Foreskin keratinocyte (primary cell): ENCODE measurements at places on chromosomes 12 and 14. TPM values are rescaled to one million over a fixed set of nuclear protein-coding genes. Genes with fewer than 3 reads are reported as not detected.

The LGALS3 gene
- 141 and 152 TPM in 2 replicates for total RNA-seq

The ASIC1 gene
- total RNA-seq: 3.3 and 4.3 TPM in 2 replicates

The NRL gene
- total RNA-seq: 0.27 and 0.46 TPM in 2 replicates

The RPGRIP1 gene
- total RNA-seq: not detected in 2 replicates

The AVPR1A gene
- not detected in 2 replicates for total RNA-seq

The SLC25A47 gene
- not detected in 2 replicates for total RNA-seq

The SERPINA10 gene
- total RNA-seq: not detected in 2 replicates

The AMN gene
- 0.44 and 0.63 TPM in 2 replicates for total RNA-seq

The RNASE7 gene
- 10.5 and 17.1 TPM in 2 replicates for total RNA-seq

- DNase-seq: peak; percentile 33
These were observed 220.1 kb upstream of the EEA1 start for GRCh38 chr12:93149229-93149628.

- no peak for DNase-seq
These were observed 7.2 kb downstream of the MBD6 start for GRCh38 chr12:57529831-57530230.

DNA sequence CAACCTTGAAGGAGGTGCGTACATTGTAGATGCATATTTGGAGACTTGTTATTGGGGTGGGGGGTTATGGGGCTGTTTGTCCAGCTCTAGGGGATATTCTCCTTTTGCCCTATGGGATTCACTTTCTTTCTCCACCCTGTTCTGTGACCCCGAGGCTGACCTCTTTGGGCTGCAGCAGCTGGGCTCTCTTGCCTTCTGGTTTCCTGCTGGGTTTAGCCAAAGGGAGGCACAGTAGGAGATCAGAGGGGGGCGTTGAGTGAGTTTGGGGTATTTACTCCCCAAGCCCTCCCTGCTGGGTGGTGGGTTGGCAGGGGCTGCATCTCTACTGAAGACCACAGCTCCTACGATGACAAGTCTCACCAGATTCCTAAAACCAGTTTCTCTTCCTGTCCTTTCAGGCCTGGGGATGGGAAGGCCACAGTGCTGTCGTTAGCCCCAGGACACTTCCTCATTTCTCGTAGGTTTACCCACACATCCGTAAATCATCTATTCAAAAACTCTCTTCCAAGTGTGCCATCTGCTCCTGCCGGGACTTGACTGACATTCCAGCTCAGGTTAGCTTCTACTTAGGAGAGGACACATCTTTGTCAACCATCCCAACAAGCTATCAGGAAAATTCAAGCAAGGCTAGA lies 127.1 kb downstream of the TMEM30B start:
- DNase-seq: peak; percentile 55

DNA sequence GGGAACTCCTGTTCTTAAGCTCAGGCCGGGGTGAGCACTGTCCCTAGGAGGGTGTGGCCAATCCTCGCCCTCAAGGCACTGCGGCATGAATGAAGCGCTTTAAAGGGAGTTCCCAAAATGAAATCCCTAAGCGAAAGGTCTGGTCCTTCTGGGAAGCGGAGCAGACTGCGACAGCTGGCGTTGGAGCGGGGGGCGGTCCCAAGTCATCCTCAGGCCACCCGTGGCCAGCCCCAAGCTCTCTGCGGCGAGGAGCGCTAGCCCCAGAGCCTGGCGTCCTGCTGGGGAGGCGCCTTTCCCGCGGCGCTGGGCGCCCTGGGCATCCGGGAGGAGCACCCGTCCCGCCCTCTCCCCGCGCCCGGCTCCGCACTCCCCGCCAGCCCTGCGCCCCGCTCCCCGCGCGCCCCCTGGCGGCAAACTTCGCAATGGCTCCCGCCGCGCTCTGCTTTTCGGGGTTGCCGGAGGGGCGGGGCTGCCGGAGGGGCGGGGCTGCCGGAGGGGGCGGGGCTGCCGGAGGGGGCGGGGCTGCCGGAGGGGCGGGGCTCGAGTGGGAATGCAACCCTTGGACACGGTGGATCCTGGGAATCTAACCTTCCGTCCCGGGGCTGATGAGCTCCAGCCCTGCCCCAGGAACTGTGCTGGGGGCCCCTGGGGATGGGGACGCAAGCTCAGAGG lies 25.4 kb downstream of the ZBTB42 start:
- peak; percentile 68 for DNase-seq

DNA sequence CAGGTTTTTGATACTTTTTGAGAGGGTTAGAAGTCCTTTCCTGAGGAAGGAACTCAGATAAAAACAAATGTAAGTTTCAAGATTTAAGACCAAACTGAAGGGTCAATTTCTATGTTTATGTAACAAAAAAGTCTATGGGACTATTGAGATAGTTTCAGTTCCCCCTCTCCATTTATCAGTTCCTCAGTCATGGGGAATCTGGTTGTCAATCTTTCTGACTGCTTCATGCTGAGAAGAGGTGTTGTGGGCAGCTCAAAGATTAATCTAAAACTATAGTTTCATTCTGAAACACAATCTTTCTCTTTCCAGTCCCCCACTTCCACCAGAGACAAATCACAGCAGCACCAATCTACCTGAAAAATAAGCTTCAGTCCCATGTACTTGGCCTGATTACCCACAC lies 93.7 kb downstream of the KCNMB4 start:
- no peak for DNase-seq

DNA sequence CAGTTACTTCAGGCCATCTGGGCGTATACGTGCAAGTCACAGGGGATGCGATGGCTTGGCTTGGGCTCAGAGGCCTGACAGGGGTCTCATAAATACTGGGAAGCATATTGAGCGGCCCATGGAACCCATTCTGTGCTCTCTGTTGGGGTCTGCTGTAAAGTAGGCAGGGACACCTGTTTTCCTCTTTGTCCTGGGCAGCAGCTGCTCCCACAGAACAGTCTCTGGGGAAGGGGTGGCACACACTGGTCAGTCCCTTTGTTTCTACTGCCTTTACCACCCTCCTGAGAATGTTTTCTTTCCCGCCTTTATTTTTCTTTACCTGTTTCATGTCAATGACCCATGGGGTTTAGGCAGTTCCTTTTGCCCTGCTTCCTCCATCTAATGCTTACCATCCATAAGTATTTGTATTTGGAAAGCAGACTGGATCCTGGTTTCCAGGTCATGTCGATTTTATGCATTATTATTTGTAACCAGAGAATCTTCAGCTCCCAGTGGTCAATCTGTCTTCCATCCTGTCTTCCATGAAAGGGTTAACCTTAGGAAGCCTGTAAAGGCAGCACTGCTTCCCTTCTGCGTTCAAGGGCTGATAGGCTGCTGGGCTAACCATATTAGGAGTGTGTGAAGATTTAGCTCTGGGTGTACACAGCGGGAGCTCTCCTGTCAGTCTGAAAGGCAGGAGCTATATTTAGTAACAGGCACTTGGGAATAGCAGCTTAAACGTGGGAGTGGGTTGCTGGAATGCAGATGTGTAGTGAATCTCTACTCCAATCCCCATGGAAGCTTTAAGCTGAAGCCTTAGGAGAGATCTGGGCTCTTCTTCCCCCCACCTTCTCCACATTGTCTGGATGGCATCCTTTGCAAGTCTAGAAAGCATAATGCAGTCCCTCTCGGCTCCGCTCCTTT lies 124.0 kb downstream of the DYRK2 start:
- DNase-seq: no peak

GRCh38 chr12:85516667-85517325 lies 236.8 kb downstream of the ALX1 start:
- peak; percentile 21 for DNase-seq

GRCh38 chr12:23655884-23656283 lies 293.6 kb downstream of the SOX5 start:
- no peak for DNase-seq

GRCh38 chr12:53676656-53677015 lies 753 bp upstream of the ATP5MC2 start:
- no peak for DNase-seq

GRCh38 chr14:78164226-78164853 lies 5.8 kb upstream of the NRXN3 start:
- no peak for DNase-seq

DNA sequence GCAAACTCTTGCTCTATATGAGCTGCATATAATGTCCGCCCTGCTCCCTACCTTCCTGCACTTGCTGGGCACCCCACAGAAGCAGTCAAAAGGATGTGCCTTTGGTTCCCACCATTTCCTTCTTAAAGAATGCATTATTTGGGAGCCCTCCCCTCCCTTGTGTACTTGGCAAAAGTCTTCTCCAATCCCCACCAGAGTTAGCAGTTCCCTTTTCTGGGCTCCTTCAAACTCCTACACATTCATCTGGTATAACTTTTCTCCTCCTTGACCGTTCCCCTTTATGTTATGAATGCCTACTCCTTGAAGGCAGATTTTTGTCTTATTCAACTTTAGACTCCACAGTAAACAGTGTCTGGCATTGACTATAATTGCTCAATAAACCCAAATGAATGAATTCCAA lies 27.8 kb downstream of the AREL1 start:
- DNase-seq: no peak

DNA sequence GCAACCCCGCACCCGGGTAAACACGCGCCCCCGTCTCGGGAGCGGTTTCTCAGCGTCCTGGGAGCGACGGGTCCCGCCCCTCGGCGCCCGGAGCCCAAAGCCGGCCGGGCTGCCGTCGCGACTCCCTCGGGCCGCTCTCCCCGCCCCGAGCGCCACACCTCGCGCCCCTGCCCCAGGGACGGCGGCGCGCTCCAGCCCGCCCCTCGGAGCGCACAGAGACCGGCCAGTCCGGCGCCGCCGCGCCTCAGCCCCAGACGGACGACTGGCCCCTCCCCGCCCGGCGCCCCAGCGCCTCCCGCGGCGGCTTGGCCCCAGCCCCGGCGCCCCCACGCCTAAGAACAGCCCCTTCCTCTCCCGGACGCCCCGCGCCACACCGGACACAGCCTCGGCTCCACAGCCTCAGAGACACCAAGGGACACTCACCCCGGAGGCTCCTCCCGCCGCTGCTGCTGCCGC lies 411 bp downstream of the BTBD7 start:
- DNase-seq: no peak

DNA sequence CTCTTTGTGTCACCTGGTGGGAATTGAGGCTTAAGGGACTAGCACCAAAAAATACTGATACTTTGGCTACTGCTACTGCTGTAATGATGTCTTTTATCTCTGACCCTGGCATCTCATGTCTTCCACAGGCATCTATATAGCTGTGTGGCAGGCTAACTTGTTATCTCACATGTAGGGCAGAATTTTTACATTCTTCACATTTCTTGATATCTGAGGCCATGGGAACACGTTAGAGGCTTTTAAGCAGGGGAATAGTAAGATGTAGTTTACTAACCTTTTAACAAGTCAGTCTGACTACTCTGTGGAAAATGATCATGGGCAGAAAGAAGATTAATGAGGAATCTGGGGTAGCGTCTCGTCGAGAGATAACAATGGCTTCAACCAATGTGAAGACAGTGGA lies 498.4 kb downstream of the PCNX1 start:
- no peak for DNase-seq

DNA sequence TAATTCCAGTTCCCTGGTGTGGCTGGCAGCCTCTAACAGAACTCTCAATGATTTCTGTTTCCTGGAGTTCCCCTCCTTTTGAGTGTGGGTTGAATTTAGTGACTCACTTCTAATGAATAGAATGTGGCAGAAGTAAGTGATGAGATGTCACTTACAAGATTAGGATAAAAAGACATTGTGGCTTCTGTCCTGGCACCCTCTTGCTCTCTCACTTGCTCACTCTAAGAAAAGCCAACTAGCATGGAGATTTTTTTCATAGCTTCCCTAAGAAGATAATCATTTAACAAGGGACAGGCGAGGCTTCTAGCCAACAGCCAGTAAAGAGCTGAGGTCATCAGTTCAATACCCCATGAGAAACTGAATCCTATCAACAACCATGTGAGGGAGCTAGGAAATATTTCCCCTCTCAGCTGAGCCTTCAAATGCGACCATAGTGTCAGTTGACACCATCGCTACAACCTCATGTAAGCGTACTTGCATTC lies 156.7 kb downstream of the TMTC3 start:
- peak; percentile 93 for DNase-seq

- DNase-seq: no peak
These were observed 164.4 kb downstream of the TSPAN9 start for GRCh38 chr12:3241621-3242020.

- peak; percentile 98 for DNase-seq
These were observed 94.2 kb downstream of the LLPH start for GRCh38 chr12:66036317-66036716.
